ENCODE measurements at places on chromosomes 12 and 14.

DNA sequence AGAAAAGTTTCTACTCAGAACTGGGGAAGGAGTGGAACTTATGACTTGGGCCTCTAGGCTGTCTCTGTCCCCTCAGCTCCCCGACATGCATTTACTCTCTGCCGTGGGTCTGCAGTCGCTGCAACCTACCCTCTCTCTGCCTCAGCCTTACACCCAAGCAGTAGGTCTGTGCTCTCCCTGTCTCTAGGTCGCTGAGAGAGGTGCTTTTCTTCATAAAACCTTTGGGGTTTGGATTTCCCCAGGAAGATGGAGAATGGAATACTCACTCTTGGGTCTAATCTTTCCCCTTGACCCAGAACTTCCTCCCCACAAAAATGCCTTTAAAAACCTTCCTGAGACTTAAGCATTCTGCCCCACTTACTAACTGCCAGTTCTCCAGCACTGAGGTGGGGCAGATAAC lies 12.9 kb downstream of the GPR84 start:
- DNase-seq = no peak

GRCh38 chr14:92587700-92588085 lies 74.1 kb downstream of the RIN3 start:
- no peak for DNase-seq

GRCh38 chr14:75479770-75480600 lies 42.3 kb upstream of the BATF start:
- no peak for DNase-seq

- no peak for DNase-seq
Observed at GRCh38 chr12:93994721-93995120, 153.7 kb upstream of the PLXNC1 start.

- DNase-seq = no peak
Observed at GRCh38 chr14:55372825-55373224, 38.8 kb downstream of the ATG14 start.

DNA sequence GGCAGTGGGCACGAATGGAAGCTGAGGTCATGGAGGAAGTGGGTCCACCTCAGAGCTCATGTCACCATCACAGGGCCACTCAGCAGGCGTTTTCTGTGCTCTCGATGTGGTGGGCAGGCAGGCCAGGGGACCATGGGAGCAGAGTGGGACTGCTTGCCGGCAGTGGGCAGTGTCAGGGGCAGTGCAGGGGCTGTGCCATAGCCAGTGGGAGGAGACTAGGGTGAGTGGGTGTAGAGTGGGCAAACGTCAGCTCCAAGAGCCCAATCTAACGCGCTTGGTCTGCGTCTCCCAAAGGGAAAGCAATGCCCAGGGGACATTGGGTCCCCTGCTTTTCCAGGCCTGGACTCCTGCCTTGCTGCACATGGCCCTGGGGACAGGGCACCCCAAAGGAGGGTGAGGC lies 58.3 kb downstream of the SLC6A12 start:
- DNase-seq = no peak

- peak; percentile 11 for DNase-seq
Observed at GRCh38 chr14:53151523-53152183, 1.5 kb downstream of the DDHD1 start.

- DNase-seq = no peak
Observed at GRCh38 chr12:103933237-103933636, 3.0 kb downstream of the HSP90B1 start.

GRCh38 chr12:120939523-120939922 lies 35.4 kb upstream of the SPPL3 start:
- no peak for DNase-seq
